ENCODE measurements at places on chromosomes 4 and X. TPM values are rescaled to one million over a fixed set of nuclear protein-coding genes. Genes with fewer than 3 reads are reported as not detected.

The ATP2B3 gene
- not detected for total RNA-seq

The REELD1 gene
- not detected for total RNA-seq

The CCSER1 gene
- 13.3 TPM for total RNA-seq

DNA sequence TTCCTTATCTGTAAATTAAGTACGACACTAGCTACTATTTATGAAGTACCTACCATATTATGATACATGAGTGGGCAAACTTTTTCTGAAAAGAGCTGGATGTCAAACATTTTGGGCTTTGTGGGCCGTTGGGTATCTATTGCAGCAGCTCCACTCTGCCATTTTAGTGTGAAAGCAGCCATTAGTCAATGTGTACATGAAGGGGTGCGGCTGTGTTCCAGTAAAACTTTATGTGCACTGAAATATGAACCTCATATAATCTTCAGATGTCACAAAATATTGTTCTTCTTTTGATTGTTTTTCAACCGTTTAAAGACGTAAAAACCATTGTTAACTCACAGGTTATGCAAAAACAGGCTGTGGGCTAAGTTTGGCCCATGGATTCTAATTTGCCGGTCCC is 14.1 kb downstream of the PRPS2 start:
- H3K36me3 ChIP-seq: no peaks in the 10 kb centered on the region
- DNase-seq: peak; percentile 17
- H3K4me3 ChIP-seq: no peak overlapping the region
- H3K27me3 ChIP-seq: no peaks in the 10 kb centered on the region
- no peaks in the 10 kb centered on the region for H3K4me1 ChIP-seq
- peak overlapping the region; percentile 37 for H3K27ac ChIP-seq

- no peaks in the 10 kb centered on the region for H3K27me3 ChIP-seq
- H3K4me1 ChIP-seq: no peaks in the 10 kb centered on the region
- H3K27ac ChIP-seq: no peak overlapping the region
- no peak for DNase-seq
- H3K4me3 ChIP-seq: no peak overlapping the region
Observed at GRCh38 chr4:12123707-12124106, 695.0 kb upstream of the HS3ST1 start.

GRCh38 chr4:98319021-98319420 is 57.8 kb downstream of the RAP1GDS1 start:
- H3K4me1 ChIP-seq: no peaks in the 10 kb centered on the region
- no peak overlapping the region for H3K27ac ChIP-seq
- H3K36me3 ChIP-seq: no peaks in the 10 kb centered on the region

DNA sequence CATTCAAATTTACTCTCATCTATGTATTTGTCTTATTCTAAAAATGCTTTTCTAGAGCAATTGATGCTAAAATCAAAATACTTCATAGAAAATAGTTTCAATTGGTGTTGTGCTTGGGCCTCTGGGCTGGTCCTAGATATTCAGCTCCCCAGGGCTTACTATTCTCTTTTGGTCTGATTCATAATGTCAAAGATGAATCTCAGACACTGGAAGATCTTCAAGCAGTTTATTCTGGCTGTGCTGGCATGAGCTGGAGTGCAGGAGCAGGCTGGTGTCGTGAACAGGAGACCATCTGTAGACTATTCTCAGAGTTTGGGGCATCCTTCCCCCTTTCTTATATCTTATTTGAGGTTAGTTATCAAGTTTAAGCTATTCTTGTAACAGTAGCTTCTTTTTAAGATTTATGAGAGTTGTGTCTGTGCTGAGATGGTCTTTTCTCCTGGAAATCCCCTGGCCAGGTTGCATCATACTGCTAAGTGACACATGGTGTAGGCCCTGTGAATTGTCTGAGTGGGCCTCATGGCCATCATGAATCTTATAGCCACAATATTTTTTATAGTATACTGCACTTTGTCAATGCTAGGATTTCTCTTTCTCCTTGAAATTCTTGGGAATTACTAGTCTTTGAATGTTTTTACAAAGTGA is 1624.0 kb upstream of the IGFBP7 start:
- no peaks in the 10 kb centered on the region for H3K36me3 ChIP-seq
- H3K4me3 ChIP-seq: no peak overlapping the region

DNA sequence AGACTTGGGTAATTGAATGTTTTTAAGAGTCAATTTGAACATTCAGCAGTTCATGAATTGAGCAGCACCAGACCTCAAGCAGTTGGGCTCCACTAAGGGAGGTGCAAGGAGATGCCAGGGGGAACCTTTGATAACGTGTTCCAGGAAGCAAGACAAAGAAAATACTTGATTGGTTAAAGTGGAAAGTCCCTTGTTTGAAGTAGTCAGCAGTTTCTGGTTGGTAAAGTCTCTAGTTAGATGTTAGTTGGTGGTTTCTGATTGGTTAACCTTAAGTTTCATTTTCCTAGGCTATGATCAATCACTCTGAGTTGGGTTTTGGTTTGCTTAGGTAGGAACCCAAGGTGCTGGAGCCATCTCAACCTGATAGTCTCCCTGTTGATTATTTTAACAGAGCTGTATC is 4.0 kb downstream of the HERC6 start:
- H3K27me3 ChIP-seq: no peaks in the 10 kb centered on the region
- no peaks in the 10 kb centered on the region for H3K36me3 ChIP-seq
- H3K4me3 ChIP-seq: no peak overlapping the region
- no peak overlapping the region for H3K27ac ChIP-seq
- no peak for DNase-seq
- no peaks in the 10 kb centered on the region for H3K4me1 ChIP-seq

- no peaks in the 10 kb centered on the region for H3K27me3 ChIP-seq
- H3K36me3 ChIP-seq: no peaks in the 10 kb centered on the region
- no peak for DNase-seq
- H3K27ac ChIP-seq: no peak overlapping the region
- H3K4me1 ChIP-seq: no peaks in the 10 kb centered on the region
- no peak overlapping the region for H3K4me3 ChIP-seq
Observed at GRCh38 chr4:138449938-138450337, 207.8 kb upstream of the SLC7A11 start.

GRCh38 chr4:41381384-41381783 is 124.7 kb downstream of the UCHL1 start:
- H3K27ac ChIP-seq: no peak overlapping the region
- DNase-seq: no peak

DNA sequence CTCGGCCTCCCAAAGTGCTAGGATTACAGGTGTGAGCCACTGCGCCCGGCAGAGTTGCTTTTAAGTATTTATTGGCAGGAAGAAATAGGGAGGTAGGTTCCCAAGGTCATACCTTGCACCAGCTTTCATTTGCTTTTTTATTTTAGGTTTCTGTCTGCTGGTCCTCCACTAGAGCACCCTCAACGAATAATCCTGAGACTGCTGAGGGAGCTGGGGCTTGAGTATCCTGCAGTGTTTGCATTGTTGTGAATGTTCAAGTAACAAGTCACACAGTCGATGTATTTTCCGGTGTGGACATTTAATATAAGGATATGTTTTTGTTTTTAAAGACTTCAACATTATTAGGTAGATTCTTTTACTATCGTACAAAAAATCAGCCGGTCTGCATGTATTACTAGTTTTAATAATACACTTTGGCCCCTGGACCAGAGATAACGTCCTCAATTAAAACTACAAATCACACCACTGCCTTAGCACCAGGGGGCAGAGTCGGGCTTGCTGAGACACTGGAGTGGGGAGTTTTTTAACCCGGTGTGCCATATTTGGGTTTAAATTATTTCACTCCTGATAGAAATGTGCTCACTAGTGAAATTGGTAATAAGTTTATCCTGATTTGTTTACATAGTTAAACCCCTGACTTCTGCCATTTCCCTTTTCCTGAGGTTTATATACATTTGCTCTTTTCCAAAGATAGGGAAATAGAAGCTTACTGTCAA is 11.6 kb downstream of the SMIM20 start:
- H3K27me3 ChIP-seq: no peaks in the 10 kb centered on the region
- no peaks in the 10 kb centered on the region for H3K4me1 ChIP-seq
- no peak overlapping the region for H3K27ac ChIP-seq
- H3K36me3 ChIP-seq: no peaks in the 10 kb centered on the region
- H3K4me3 ChIP-seq: no peak overlapping the region

DNA sequence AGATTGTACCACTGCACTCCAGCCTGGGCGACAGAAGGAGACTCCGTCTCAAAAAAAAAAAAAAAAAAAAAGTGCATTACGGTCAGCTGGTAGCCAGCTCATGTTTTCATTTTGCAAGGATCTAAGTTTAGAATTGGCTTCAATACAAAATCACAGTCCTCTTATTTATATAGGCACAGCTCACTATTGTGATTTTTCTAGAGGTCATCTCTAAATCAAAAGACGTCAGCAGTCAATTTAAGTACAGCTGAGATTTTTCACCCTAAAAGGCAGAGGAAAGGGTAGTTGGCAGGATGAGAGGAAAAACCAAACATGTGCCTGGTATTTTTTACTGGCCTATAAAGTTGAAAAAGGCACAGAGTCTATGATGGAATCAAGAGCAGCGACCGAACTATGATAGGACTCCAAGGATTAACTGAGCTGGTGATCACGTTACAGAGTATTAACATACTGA is 30.8 kb downstream of the ASB5 start:
- no peaks in the 10 kb centered on the region for H3K4me1 ChIP-seq
- DNase-seq: no peak
- no peaks in the 10 kb centered on the region for H3K36me3 ChIP-seq

GRCh38 chr4:158807691-158808090 is 38.9 kb downstream of the FNIP2 start:
- H3K4me1 ChIP-seq: peaks cover 22% of the 10 kb centered on the region
- peak overlapping the region; percentile 86 for H3K27ac ChIP-seq
- H3K36me3 ChIP-seq: no peaks in the 10 kb centered on the region
- no peak for DNase-seq
- no peaks in the 10 kb centered on the region for H3K27me3 ChIP-seq

DNA sequence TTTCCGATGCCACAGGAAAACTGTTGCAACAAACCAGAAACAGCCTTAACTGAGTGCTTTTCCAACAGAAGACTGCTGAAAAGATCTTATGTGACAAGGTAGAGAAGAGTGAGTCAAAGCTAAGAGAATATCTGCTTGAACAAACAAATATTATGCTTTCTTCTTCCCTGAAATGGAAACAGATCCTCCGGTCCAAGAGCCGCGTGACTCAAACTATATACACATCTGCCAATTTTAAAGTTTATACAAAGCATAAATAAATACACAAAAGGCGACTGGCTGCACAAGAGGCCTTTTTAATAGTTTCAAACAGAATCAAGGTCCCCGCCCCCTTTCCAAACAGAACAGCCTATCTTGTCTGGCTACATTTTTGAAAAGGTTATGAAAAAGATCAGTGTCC is 329.7 kb upstream of the F9 start:
- no peak overlapping the region for H3K4me3 ChIP-seq
- H3K4me1 ChIP-seq: no peaks in the 10 kb centered on the region
- no peak for DNase-seq
- peaks cover 32% of the 10 kb centered on the region for H3K27me3 ChIP-seq

DNA sequence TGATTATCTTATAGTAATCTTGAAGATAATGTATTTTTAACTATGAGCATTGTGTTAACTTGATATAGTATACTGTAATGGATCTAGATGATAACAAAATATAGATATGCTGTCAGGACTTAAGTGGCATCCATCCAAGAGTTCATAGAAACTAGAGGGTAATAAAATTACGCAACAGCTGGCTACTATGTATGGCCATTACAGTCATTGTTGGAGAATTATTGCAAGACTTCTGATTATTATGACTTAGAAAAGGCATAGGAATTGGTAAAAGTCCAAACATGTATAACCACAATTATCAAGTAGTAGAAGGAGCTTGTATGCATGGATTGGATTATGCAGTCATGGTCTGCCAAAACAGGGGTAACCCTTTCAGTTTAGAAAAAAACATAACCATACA is 9.5 kb downstream of the OGT start:
- peaks cover 67% of the 10 kb centered on the region for H3K4me1 ChIP-seq
- no peaks in the 10 kb centered on the region for H3K36me3 ChIP-seq
- peak overlapping the region; percentile 47 for H3K27ac ChIP-seq
